Esophagus squamous epithelium (tissue), 5 donors: ENCODE measurements at places on chromosomes 1 and 21.

GRCh38 chr1:111835514-111835913 lies 79.8 kb downstream of the DDX20 start:
- DNase-seq = no peak

DNA sequence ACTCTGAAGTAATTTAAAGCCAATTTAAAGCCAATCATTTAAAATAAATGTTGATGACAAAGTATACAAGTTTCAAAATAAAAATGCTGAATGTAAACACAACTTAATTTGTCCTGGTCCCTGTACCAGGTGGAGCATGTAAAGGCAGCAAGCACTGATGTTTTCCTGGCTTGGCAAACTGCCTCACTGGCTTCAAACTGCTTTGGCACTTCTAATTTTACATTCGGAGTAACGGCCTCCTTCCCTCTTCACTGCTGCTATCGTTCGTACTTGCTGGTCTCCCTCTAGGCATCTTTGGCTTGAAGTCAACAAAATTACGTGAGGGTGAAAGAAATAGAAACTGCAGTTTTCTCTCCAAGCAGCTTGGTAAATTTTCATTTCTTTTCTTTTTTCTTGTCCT lies 287.9 kb downstream of the LTN1 start:
- no peak for DNase-seq

GRCh38 chr1:111690306-111690617 lies 48.9 kb downstream of the INKA2 start:
- DNase-seq = no peak

DNA sequence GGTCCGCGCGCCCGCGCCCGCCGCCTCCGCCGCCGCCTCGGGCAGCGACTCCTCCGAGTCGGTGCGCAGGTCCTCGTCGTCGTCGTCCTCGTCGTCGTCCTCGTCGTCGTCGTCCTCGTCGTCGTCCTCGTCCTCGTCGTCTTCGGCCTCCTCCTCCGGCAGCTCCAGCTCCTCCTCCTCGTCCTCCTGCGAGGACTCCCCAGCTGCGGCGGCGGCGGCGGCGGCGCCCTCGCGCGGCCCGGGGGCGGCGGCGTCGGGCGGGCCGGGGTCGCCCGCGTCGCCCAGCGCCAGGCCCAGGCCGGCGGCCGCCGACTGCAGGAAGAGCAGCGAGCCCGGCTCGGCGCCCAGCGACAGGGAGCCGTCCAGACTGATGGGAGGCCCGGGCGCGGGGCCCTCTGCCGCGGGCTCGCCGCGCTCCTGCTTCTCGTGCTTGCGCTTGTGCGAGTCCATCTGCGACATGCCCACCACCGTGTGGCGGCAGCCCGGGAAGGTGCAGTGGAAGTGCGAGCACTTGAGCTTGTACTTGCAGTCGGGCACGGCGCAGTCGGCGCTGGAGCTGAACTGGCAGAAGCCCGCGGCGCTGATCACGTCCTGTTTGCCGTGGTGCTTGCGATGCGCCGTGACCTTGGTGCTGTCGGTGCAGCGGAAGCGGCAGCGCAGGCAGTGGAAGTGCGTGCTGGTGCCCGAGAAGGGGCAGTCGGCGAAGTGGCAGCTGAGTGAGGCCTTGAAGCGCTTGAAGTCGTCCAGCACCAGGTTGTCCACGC lies 157.3 kb downstream of the CASZ1 start:
- no peak for DNase-seq

DNA sequence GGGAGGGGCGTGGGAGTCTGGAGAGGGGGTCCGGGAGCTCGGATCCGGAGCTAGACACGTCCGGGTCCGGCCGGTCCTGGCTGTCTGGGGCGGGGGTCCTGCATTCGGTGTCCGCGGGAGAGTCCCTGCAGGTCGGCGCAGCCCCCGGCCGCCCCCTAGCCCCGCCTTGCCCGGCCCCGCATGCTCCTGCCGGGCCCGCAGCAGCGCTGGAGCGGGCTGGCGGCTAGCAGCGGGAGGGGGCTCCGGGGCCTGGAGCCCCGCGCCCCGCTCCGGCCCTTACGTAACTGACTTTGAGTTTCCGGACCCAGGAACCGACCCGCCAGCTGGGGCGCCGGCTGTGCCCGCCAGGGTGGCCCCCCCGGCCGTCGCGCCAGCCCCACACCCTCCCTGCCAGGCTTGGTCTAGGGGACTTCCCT lies 26.9 kb upstream of the EPB41 start:
- no peak for DNase-seq

- no peak for DNase-seq
Observed at GRCh38 chr1:42646056-42646455, 12.2 kb upstream of the PPIH start.

- no peak for DNase-seq
Observed at GRCh38 chr21:16908077-16908476, 604.8 kb upstream of the CXADR start.

GRCh38 chr1:172845371-172845770 lies 186.5 kb downstream of the FASLG start:
- no peak for DNase-seq

- DNase-seq = no peak
Observed at GRCh38 chr21:42191696-42192595, 27.0 kb upstream of the ABCG1 start.

DNA sequence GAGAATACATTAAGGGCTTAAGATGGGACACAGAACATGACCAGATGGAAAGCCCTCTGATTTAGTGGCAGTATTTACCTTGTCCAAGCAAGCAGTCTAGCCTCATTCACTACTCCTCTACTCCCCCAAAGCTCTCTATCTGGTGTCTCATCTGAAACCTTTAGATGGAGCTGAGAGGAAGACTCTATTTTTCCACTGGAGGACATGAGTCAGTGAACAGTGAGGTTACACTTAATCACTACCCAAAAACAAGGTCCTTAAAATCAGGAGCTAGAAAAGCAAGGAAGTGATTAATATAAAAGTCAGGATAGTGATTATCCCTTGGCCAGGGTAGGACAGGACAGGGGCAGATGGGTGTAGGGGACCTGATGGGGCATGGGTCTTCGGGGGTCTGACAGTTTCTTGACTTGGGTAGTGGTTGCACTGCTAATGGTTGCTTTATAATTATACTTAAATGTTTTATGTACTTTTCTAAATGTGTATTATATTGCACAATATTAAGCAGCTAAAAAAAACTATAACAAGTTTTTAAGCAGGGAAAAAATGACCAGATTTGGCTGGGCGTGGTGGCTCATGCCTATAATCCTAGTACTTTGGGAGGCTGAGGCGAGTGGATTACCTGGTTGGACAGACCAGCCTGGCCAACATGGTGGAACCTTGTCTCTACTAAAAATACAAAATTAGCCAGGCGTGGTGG lies 3.0 kb downstream of the PTPN22 start:
- DNase-seq = no peak

GRCh38 chr1:15422871-15423270 lies 13.2 kb downstream of the EFHD2 start:
- DNase-seq = no peak

DNA sequence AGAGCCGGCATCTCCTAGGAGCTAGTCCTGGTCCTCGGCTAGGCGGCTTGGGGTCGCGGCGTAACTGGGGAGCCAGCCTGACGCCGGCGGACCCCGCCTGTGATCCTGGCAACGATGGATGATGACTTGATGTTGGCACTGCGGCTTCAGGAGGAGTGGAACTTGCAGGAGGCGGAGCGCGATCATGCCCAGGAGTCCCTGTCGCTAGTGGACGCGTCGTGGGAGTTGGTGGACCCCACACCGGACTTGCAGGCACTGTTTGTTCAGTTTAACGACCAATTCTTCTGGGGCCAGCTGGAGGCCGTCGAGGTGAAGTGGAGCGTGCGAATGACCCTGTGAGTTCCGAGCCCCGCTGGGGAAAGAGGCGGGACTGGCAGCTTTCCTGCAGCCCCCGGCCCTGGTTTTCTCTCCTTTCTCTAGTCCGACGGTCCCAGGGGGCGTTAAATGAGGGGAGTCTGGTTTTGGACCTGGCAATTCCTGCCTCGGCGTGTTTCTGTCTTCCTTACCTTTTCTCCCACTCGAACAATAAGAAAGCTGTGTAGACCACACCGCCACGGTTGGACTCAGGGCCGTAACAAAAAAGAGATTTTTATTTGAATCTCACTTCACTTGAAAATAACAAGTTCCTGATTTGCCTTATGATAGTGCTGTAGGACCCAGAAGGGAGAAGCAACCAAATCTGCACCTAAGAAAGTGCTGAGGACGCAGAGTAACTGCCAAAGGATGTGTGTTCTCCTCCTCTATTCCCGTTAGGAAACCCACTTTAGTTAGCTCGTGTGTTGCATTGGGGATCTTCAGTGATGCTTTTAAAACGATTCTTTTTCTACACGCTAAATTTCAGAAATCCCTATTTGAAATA lies at the start of gene SPRTN:
TSS of gene SPRTN (plus strand) at position 24 of the 859 bp plus-strand sequence. CDS start at position 115, 91 bp downstream.
- DNase-seq = no peak

- no peak for DNase-seq
Observed at GRCh38 chr1:108179018-108179417, 21.1 kb downstream of the SLC25A24 start.

DNA sequence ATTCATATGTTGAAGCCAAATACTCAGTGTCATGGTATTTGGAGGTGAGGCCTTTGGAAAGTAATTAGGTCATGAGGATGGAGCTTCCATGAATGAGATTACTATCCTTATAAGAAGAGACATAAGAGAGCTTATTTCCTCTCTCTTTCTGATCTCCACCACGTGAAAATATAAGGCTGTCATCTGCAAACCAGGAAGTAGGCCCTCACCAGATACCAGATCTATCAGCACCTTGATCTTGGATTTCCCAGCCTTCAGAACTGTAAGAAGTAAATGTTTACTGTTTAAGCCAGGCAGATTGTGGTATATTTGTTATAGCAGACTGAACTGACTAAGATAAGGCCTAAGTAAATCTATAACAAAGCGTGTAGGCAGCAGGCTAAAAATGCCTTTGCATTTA lies 25.3 kb downstream of the RBM11 start:
- no peak for DNase-seq

DNA sequence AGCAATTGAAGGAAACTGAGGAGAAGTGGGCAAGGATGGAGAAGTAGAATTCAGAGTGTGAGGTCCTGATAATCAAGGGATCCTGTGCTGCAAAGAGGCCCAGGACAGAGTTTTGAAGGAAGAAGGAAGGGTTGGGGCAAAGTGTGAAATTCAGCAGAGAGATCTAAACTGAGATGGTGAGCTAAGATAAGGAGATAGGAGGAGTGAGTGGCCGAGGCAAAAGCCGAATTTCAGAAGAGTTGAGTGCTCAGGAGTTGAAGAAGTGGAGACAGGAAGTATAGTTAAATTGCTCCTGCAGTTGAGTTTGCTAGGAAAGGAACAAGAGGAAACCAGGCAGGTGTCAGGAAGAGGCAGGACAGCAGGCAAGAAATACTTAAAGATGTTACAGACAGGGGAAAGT lies 16.4 kb upstream of the MAPKAPK2 start:
- DNase-seq = no peak

DNA sequence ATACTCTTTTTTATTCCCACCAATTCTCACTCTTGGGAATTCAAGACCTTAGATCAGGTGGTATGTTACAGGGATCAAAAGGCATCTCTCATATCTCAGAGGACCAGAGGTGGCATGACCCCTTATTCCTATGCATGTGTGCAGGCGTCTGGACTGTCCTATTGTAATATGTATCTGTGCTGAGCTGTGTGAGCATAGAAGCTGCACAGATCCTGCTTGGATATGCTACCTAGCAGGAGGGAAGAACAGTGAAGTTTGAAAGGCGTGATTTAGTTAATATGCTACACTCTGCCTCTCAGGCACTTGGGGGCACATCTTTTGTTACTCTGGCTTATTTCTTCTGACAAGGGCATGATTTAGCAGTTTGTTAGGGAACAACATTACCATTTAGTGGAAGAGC lies 86.7 kb upstream of the ZRANB2 start:
- no peak for DNase-seq

- DNase-seq = no peak
Observed at GRCh38 chr1:10209590-10209904, 823 bp upstream of the KIF1B start.

GRCh38 chr1:25003000-25003399 lies 72.9 kb upstream of the RUNX3 start:
- no peak for DNase-seq

- no peak for DNase-seq
Observed at GRCh38 chr1:65512967-65513780, 92.7 kb downstream of the LEPR start.

- DNase-seq = no peak
Observed at GRCh38 chr1:43441894-43442637, 11.7 kb downstream of the HYI start.

DNA sequence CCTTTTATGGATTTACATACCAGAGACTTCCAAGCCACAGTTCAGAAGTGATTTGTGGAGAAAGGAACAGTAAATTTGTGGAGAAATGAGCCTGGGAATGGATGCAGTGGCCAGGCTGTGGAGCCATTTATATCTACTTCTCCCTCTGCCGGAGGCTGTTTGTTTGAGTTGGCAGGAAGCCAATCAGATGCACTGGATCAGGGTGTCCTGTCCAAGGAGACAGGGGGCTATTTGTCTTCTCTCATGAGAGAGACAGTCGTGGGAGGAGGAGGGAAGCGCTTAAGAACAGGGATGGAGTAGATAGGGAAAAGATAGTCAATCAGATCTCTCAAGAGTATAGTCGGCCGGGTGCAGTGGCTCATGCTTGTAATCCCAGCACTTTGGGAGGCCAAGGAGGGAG lies 2.8 kb upstream of the HAPLN2 start:
- no peak for DNase-seq
